Activated gamma-delta T cell treated with anti-CD3 and anti-CD28 coated beads, Interleukin-2, amount 50 U/mL, for 16 hours (primary cell): ENCODE measurements at places on chromosomes 2 and 18.

DNA sequence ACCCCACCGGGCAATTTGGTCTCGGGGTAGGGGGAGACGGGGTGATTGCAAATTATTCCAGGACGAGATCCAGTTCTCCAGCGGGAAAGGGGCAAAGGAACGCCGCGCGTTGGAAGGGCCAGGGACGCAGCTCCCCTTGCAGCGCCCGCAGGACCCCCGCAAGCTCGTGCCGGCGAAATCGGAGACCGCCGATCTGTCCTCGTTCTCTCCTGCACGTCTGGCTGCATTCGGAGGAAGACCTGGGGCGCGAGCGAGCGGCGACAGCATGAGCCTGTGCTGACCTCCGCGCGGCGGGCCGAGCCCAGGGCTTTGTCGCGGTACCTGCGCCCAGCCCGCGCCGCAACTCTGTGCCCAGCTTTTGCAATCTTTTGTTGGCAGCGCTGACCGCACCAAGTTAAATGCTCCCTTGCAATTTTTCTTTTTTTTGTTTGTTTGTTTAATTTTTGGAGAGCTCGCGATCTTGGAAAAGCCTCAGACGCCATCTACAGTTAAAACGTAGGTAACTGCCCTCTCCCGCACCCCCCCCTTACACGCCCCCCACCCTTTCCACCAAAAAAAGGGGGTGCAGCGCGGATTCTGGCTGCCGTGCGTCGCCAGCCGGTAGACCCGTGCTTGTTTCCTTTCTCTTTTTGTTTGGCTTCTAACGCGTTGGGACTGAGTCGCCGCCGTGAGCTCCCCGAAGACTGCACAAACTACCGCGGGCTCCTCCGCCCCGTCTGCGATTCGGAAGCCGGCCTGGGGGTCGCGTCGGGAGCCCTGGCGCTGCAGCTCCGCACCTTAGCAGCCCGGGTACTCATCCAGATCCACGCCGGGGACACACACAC lies 667 bp downstream of the TRIB2 start:
- peak; percentile 33 for DNase-seq

DNA sequence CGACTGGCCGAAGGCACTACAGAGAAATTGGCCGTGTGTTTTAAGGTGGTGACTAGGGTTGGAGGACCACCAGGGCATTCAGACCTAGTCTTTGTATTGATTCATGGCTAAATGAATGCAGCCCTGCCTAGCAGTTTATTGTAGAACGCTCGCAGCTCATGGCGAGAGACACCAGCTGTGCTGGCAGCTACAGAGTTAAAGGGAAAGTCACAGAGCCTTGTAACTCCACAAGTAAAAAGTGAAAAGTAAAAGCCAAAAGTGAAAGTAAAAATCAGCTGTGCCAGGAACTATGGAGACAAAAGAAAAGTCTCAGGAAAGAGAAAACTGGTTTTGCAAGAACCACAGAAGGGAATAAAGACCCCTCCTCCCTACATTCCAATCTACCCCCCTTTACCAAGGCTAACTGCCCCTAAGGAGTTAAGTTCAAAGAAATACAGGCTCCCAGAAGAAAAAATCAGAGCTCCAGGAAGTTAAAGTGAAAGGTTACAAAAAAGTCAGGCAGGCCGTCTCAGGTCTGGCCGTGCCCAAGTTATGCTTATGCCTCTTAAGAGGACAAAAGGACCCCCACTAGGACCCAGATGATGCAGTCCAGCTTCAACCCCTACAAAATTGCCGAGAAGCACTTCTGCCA lies 46.4 kb upstream of the SELENOI start:
- no peak for DNase-seq

DNA sequence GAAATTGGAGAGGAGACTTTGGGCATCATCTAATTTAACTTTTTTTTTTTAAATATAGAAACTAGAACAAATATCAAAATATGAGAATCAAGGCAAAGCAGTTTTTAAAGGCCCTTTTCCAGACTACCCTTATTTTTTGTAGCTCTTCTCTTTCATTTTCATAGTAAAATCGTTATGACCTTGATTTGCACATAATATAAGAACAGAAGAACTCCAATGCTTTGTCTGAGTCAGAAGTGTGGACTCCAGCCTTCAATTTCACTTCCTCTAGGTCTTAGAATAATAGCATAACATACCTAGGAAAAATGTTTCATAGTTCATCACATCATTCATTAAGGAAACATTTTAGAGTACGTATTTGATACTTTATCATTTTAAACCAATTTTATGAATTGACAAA lies 74.4 kb downstream of the ANKRD12 start:
- no peak for DNase-seq

- peak; percentile 41 for DNase-seq
These were observed 136.9 kb upstream of the CAB39 start for GRCh38 chr2:230575642-230576324.

DNA sequence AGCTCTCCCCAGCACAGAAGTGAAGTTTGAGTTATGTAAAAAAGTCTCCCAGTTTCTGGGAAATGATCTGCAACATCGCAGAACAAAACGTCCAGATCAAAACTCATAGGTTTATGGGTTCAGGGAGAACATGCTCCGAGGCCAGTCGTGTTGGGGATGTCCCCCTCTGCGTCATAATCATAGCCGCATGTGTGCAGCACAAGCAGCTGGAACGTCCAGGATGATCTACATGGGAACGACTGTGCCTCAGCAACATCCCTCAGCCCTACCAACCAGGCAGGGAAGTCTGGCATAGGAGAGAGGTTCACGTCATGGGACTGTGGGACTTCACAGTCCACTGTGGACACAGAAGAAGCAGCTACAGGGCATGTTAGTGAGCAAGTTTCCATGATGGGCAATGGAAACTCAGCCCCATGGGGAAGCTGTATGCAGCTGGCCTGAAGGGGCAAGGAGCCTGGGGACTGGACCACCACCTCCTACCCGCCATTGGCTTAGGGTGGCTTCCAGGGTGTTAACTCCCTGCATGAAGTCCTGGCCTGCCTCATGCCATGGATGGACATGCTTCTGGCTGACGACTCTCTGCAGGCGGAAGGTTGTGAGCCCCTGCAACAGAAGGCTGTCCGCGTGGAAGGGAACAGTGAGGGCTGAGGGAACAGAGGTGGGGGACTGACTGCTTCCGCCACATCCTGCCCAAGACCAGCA lies 96.9 kb downstream of the COPS8 start:
- no peak for DNase-seq

DNA sequence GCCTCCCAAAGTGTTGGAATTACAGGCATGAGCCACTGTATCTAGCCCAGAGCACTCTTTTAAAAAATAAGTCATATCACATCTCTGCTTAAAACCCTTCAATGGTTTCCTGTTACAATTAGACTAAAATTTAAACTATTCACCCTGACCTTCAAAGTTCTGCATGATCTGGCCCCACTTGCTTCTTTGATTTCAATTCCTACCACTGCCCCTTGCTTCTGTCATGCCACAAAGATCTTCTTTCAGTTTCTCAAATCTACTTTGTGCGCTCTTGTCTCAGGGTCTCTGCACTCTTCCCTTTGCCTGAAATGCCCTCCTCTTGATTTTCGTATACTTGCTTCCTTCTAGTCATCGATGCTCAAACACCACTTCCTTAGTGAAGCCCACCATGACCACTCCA lies 213.0 kb downstream of the TMEM247 start:
- no peak for DNase-seq

DNA sequence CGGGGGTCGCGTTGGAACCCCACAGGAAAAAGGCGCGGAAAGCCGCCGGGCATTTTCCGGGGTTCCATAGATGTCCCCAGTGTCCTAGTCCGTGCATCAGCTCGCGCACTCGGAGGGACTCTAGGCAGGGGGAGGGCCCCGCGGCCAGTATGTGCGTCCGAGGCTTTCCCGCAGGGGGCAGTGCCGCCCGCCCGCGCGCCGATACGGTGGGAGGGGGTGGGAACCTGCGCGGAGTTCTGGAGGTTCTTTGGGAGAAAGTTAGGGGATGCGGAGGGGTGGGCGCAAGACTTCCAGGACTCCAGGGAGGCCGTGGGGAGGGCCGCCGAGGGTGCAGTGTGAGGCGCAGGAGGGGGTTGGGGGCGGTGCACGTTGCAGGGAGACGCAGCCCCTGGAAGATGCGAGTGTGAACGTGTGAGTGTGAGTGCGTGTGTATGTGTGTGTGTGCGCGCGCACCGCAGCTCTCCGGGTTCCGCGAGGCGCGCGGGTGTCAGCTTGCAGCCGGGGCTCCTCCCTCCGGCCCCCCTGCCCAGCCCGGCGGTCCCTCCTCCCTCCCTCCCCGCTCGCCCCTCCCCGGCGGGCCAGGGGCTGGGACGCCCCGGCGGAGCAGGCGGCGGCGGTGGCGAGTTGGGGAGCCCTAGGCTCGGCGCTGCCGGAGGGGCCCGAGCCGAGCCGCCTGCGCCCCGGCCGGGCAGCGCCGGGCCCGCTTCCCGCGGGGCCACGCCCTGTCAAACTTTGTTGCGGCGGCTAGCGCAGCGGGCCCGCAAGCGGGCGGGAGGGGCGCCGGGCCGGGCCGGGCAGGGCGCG lies at the start of gene TCF7L1:
Gene TCF7L1 (plus strand): TSS at position 559 of the 804 bp plus-strand sequence. CDS start 293 bp downstream, outside the sequence.
- DNase-seq = no peak

GRCh38 chr2:240933048-240933965 lies 27.2 kb downstream of the CROCC2 start:
- DNase-seq = no peak

- DNase-seq = no peak
These were observed 42.9 kb downstream of the DOK1 start for GRCh38 chr2:74597410-74597809.

DNA sequence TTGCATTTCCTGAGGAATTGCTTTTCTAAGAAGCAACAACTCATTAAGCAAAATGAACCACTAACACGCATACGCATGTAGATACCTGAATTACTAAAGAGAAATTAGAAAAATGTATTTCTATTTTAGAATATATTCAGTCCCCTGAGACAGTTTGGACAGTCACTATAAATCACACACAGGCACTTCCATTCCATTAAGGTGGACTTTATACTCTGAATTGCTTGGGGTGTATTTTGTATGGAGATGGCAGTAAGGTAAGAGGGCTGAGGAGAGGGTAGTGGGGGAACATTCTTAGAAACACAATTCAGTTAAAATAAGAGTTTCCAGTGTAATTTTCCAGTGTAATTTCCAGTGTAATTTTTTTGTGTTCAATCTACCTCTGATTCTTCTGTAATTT lies 1.8 kb downstream of the CCDC141 start:
- no peak for DNase-seq

- no peak for DNase-seq
These were observed 217.6 kb upstream of the THUMPD2 start for GRCh38 chr2:39996653-39997080.

GRCh38 chr2:238511614-238511950 lies 84.9 kb downstream of the ASB1 start:
- no peak for DNase-seq

GRCh38 chr18:65659312-65659711 lies 91.5 kb upstream of the CDH7 start:
- DNase-seq = no peak

- DNase-seq = no peak
These were observed 16.7 kb upstream of the RASGRP3 start for GRCh38 chr2:33459745-33460144.

DNA sequence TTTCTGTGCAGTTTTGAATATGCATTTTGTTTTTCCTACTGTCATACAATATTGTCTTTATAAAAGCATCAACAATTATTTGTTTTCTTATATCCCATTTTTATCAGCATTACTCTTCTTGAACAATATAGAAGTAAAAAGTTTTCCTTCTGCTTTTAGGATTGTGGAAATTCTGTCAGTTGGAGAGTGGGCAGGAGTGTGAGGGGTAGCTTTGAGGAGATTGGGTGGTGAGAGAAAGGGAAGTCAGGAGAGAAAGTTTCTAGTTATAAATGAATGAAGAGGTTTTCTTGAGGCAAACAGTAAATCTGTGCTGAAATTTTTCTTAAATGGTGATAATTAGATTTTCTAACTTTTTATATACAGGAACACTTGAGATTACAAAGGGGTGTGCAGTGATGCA lies 151.7 kb upstream of the NOSTRIN start:
- no peak for DNase-seq
